Ovary (tissue), 10 donors: ENCODE measurements at places on chromosomes 11 and 22. TPM values are rescaled to one million over a fixed set of nuclear protein-coding genes. Genes with fewer than 3 reads are reported as not detected.

- no peak overlapping the region for H3K27ac ChIP-seq
- DNase-seq: no peak
- H3K4me1 ChIP-seq: no peaks in the 10 kb centered on the region
- no peak overlapping the region for H3K4me3 ChIP-seq
- H3K36me3 ChIP-seq: no peaks in the 10 kb centered on the region
- no peaks in the 10 kb centered on the region for H3K27me3 ChIP-seq
These were observed 193.6 kb downstream of the CWF19L2 start for GRCh38 chr11:107263844-107264563.

- DNase-seq: no peak
- H3K27ac ChIP-seq: no peak overlapping the region
- H3K27me3 ChIP-seq: no peaks in the 10 kb centered on the region
- H3K36me3 ChIP-seq: no peaks in the 10 kb centered on the region
These were observed 367.0 kb upstream of the CADM1 start for GRCh38 chr11:115871161-115871760.

Gene MDK
- 509 TPM for polyA plus RNA-seq

Gene SLC43A3
- 21.2 TPM for polyA plus RNA-seq

DNA sequence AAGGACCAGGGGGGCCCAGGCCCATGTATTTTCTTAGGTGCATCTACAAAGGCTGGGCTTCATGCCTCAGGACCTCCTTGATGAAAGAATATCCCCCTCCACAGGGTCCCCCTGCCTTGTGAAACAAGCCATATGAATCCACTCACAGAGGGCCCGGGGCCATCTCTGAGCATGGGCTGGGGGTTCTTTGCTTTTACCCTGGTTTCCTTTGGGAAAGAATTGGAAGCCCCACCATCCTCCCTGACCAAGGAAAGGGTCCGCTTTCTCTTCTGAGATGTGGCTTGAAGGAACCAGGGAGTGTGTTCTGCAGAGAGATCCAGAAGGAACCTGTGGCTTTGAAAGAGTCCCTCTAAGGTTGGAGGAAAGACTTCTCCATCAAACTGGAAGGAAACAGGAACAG lies 9.2 kb upstream of the ANO1 start:
- no peak overlapping the region for H3K4me3 ChIP-seq
- no peak for DNase-seq
- H3K4me1 ChIP-seq: no peaks in the 10 kb centered on the region
- no peak overlapping the region for H3K27ac ChIP-seq
- no peaks in the 10 kb centered on the region for H3K36me3 ChIP-seq
- no peaks in the 10 kb centered on the region for H3K27me3 ChIP-seq

Gene KCNJ1
- not detected for polyA plus RNA-seq

DNA sequence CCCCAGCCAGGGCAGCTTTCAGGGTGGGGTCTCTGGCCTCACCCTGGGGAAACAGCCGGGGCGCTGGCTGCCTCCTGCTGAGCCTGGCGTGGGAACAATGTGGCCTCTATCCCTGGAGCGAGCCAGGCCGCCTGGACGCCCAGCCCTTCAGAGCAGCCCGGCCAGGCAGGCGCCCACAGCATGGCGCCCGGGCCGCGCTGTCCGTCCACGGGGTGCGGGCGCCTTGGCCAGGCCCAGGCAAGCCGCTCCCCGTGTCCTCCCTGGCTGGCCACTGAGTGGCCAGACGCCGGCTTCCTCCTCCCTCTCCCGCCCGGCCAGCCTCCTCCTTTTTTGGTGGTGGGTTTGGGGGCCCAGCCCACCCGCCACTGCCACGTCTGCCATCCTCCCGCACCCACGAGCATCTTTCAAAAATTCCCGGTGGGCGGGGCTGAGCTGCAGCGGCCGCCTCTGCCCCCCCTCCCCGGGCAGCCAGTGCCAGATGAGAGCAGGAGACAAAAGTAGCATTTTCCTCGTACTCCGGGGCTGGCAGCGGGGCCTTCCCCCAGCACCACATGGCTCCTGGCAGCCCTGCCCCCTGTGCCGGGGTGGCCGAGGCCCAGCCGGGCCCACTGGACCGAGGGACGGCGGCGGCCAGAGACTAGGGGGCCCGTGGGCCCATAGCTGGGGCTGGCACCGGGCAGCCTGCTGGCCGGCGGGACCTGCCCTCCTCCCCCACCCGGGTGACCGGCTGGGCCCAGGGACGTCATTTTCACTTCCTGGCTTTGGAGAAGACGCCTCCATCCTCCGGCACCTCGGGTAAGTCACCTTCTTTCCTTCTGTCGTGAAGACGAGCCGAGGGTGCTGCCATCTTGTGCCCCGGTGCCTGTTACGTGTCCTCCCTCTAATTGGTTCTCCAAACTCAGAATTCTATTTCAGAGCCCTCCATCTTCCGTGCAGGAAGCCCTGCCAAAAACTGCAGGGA lies 70.2 kb upstream of the PPARA start:
- H3K36me3 ChIP-seq: no peaks in the 10 kb centered on the region
- peak; percentile 67 for DNase-seq
- H3K4me3 ChIP-seq: peak overlapping the region; percentile 78

- no peak overlapping the region for H3K4me3 ChIP-seq
- H3K4me1 ChIP-seq: peaks cover 5% of the 10 kb centered on the region
- no peaks in the 10 kb centered on the region for H3K36me3 ChIP-seq
- no peaks in the 10 kb centered on the region for H3K27me3 ChIP-seq
- H3K27ac ChIP-seq: no peak overlapping the region
- no peak for DNase-seq
These were observed 39.3 kb downstream of the CD44 start for GRCh38 chr11:35178067-35178805.

DNA sequence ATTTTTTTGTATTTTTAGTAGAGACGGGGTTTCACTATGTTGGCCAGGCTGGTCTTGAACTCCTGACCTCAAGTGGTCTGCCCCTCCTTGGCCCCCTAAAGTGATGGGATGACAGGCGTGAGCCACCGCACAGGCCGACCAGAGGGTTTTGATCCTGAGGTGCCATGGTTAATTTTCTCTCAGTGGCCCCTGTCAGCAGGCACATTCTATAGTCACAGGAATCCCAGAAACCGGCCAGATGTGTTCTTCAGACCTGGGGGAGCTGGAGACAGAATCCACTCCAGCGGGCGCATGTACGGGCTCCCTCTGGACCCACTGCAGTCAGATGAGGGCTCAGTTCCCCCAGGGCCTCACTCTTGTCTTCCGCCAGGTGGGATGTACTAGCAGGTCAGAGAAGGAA lies 17.0 kb downstream of the IGLL1 start:
- no peaks in the 10 kb centered on the region for H3K27me3 ChIP-seq
- H3K4me3 ChIP-seq: no peak overlapping the region
- H3K27ac ChIP-seq: no peak overlapping the region
- DNase-seq: no peak
- H3K36me3 ChIP-seq: no peaks in the 10 kb centered on the region
- H3K4me1 ChIP-seq: peaks cover 10% of the 10 kb centered on the region

Gene BATF2
- polyA plus RNA-seq: 2.8 TPM

- H3K4me1 ChIP-seq: no peaks in the 10 kb centered on the region
- no peaks in the 10 kb centered on the region for H3K27me3 ChIP-seq
- H3K4me3 ChIP-seq: no peak overlapping the region
- no peak for DNase-seq
- no peak overlapping the region for H3K27ac ChIP-seq
These were observed 279.4 kb downstream of the LARGE1 start for GRCh38 chr22:33640900-33641299.

GRCh38 chr11:59669611-59670009 lies 773 bp upstream of the PATL1 start:
- peak overlapping the region; percentile 94 for H3K27ac ChIP-seq
- no peaks in the 10 kb centered on the region for H3K27me3 ChIP-seq
- H3K36me3 ChIP-seq: no peaks in the 10 kb centered on the region

- peaks cover 28% of the 10 kb centered on the region for H3K4me1 ChIP-seq
- DNase-seq: no peak
- H3K4me3 ChIP-seq: peak overlapping the region; percentile 70
- no peaks in the 10 kb centered on the region for H3K36me3 ChIP-seq
- no peaks in the 10 kb centered on the region for H3K27me3 ChIP-seq
These were observed 1.5 kb downstream of the DGKZ start for GRCh38 chr11:46348566-46349401.

DNA sequence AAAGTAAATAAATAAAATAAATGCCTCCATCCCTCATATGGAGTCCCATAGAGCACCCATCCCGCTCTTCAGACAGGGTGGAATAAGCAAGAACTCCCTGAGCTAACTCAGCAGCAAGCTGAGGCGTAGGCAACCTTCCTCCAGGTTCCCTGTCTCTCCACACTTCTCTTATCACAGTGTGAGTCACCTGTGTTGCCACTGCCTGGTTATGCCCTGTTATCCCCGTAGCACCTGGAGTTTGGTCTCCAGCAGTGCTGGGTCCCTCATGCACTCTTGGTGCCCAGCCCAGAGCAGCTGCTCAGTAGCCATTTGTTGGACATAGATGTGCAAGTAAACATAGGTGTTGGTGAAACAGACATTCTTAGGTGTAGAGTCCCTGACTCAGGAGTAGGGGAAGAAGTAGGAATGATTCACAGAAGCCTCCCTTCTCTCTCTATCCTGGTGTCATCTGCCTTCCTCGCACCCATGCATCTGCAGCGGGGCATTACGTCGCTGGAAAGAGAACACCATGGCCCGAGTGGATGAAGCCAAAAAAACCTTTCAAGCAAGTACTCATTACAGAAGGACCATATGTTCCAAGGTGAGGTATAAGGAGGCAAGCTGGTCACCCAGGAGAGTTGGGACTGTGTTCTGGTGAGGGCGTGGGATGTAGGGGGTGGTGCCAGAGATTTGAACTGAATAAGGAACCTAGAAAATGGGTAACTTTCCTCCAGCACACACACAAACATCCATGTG lies 56.0 kb downstream of the PISD start:
- no peaks in the 10 kb centered on the region for H3K27me3 ChIP-seq
- no peak for DNase-seq
- no peaks in the 10 kb centered on the region for H3K36me3 ChIP-seq

GRCh38 chr22:21657360-21658032 lies 8.3 kb upstream of the PPIL2 start:
- no peak overlapping the region for H3K27ac ChIP-seq
- H3K4me3 ChIP-seq: peak overlapping the region; percentile 22
- H3K27me3 ChIP-seq: no peaks in the 10 kb centered on the region

Gene ATP6V1E1
- 201 TPM for polyA plus RNA-seq

GRCh38 chr11:3605771-3606203 lies 36.0 kb downstream of the ART5 start:
- DNase-seq: no peak
- no peaks in the 10 kb centered on the region for H3K4me1 ChIP-seq
- H3K27me3 ChIP-seq: no peaks in the 10 kb centered on the region
- H3K27ac ChIP-seq: no peak overlapping the region
- H3K36me3 ChIP-seq: no peaks in the 10 kb centered on the region

GRCh38 chr22:17726006-17726927 lies 48.0 kb downstream of the BID start:
- H3K4me1 ChIP-seq: peaks cover 6% of the 10 kb centered on the region
- DNase-seq: no peak
- no peak overlapping the region for H3K4me3 ChIP-seq
- no peaks in the 10 kb centered on the region for H3K36me3 ChIP-seq
- no peak overlapping the region for H3K27ac ChIP-seq

GRCh38 chr22:47245786-47246185 lies 483.3 kb downstream of the TBC1D22A start:
- DNase-seq: no peak
- no peak overlapping the region for H3K27ac ChIP-seq
- no peaks in the 10 kb centered on the region for H3K27me3 ChIP-seq
- no peaks in the 10 kb centered on the region for H3K4me1 ChIP-seq
